ENCODE measurements at places on chromosomes 1 and 21.

DNA sequence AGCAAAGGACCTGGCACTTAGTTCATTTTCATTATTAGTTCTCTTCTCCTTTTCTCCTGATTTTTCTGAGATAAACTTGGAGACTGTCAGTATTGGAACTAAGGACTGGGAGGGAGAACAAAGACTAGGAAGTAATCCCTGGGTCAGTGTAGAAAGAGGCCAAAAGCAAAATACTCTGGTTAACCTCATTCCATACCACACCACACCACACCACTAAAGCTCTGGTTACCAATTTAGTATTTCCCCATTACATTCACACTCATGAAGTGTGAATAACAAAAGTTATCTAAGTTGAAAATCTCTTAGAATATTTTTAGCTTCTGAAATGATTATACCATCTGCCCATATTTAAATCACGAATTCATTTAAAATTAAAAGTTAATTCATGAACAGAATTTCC, 68.9 kb upstream of the DMRTA2 start:
- no peak for DNase-seq

DNA sequence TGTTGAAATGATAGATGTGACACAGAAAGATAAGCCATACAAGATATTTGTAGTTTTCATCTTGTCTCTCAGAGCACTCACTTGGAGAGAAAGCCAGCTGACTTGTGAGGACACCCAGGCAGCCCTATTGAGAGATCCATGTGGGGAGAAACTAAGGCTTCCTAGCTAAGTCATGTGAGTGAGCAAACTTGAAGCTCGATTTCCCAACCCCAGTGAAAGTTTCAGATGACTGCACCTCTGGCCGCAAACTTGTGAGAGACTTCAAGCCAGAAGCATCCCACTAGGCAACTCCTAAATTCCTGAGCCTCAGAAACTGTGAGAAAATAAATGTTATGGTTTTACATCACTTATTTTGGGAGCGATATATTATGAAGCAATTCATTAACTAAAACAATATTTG, 832.3 kb downstream of the LTN1 start:
- DNase-seq = peak; percentile 85

- DNase-seq = no peak
Observed at GRCh38 chr1:42211224-42211623, 46.7 kb upstream of the GUCA2A start.

DNA sequence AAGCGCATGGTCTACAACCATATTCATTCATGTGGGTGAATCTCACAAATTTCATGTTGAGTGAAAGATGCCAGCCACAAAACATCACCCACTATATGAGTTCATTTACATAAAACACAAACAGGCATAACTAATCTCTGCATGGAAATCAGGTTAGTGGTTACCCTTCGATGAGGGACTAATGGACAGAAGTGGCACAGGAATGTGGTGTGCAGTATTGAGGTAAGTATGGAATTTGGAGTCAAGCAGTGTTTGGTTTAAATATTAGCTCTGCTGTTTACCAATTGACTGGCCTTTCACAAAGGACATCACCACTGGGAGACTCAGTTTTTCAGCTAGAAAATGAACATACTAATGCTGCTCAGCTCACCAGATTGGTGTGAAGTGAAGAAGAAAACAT, 24.2 kb downstream of the CCDC185 start:
- DNase-seq = peak; percentile 77

GRCh38 chr1:43008115-43009060, 49.7 kb upstream of the SLC2A1 start:
- DNase-seq = no peak

DNA sequence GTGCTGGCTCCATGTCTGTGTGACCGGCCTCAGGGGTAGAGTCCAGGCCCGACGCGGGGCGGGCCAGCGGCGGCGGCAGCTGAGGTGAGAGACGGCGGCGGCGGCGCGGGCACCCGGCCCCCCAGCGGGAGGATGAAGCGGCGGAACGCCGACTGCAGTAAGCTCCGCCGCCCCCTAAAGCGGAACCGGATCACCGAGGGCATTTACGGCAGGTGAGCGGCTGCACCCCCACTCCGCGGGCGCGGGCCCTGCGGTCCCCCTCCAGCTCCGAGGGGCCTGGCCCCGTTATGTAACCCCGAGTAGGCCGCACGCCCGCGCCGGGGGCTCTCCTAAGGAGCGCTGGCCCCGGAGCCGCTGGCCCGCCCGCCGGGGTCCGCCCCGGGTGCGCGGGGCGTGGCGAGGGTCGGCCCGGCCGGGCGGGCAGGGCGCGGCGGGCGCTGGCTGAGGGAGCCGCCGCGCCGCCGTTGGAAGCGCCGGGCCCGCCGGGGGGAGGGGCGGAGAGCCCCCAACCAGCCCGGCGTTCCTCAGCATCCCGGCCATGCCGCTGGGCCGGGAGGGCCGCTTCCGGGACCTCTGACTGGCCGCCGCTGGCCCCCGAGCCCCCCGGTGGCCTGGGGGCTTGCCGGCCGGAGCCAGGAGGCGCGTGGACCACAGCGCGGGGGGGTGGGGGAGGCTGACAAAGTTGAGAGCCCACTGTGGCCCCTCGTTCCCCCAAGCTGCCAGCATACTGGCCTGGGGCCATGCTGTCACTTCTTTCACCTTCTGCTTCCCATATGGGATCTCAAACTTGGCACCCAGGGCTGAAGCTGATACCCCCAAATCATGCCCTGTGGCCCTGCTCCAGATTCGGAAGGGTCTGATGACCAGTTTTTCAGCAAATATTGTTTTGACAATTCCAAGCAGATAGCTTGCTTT, 527 bp downstream of the MACO1 start:
- DNase-seq = no peak

- DNase-seq = no peak
Observed at GRCh38 chr1:168087696-168088095, 49.0 kb downstream of the GPR161 start.
